Left lung (tissue), 14 donors: ENCODE measurements at places on chromosomes 6 and 20. TPM values are rescaled to one million over a fixed set of nuclear protein-coding genes. Genes with fewer than 3 reads are reported as not detected.

DNA sequence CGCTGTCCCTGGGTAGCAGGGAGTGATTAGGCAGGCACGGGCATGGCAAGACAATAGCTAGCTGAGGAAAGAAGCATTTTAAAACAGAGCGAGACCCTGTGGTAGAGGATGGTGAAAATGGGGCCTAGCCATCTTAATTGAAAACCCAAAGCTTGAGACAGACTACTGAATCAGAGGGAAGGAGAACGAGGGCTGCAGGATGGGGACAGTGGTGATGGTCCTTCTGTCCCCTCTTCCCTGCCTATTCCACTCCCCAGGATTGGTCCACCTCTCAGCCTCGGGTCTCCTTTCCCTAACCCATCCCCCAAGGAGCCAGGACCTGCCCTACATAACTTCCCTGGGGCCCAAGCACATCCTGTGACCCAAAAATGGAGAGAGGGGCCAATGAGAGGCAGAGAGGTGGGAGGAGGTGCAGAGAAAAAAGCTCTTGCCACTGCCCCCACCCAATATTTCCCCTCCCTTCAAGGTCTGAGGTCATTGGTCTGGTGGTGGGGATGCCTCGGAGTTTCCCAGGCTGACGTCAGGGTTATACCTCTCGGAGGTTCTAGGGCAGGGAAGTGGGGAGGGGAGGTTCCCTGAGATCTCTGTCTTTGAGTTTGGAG, 884 bp upstream of the CUTA start:
- DNase-seq, result no peak

DNA sequence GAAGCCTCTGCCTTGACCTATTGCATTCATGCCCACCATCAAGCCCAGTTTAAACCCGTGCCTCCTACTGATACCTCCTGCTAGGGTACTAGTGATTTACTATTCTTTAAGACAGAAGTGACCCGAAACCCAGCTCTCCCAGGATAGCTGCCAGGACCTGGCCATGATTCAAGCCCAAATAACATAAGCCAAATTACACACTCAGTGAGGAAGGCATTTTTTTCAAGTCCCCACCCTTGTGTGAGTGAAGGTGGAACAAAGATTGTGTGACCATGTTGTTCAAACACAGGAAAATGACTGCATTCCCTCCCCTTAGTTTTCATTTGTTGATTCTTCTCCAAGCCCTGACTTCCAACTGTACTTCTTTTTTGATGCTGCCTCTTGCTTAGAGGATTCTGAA, 3.7 kb upstream of the KAT14 start:
- no peak for DNase-seq

DNA sequence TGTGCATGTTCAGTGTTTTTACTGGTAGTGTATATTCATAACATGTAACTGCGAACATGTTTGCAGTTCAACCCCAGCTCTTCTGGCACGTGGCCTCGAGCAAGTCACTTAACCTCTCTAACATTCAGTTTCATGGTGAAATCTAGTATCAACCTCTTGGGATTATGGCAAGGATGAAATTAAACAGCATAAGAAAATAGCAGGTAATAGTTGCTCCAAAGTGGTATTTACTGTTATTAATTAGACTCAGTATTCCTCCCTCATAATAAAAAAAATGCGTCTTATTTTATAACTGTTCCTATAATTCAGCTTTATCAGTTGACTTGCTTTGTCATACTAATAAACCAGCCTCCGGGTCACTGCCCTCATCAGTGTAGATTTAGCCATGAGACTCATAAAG, 15.0 kb downstream of the FAM184A start:
- no peak for DNase-seq

LAMA2 gene
- total RNA-seq, result 91.7 TPM

SLC32A1 gene
- total RNA-seq, result not detected

DNA sequence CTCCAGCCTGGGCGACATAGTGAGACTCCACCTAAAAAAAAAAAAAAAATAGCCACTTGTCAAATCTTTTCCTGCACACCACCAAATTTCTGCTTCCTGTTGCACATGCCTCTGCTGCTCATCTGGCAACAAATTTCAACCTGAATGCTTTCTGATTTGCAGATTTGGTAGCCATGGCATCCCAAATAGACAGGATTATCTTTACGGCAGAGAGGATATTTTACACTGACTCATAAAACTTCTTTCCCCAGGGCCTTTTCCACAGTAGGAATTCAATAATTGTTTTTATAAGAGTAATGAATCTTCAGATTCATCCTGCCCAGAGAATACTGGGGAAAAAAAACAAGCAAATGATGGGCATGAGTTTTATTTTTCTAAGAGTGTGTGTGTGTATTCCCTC, 264.6 kb downstream of the FRK start:
- DNase-seq, result no peak

GRCh38 chr6:116556065-116556464, 2.5 kb downstream of the CALHM4 start:
- DNase-seq, result no peak

LAMA4 gene
- total RNA-seq, result 87.5 TPM

DNA sequence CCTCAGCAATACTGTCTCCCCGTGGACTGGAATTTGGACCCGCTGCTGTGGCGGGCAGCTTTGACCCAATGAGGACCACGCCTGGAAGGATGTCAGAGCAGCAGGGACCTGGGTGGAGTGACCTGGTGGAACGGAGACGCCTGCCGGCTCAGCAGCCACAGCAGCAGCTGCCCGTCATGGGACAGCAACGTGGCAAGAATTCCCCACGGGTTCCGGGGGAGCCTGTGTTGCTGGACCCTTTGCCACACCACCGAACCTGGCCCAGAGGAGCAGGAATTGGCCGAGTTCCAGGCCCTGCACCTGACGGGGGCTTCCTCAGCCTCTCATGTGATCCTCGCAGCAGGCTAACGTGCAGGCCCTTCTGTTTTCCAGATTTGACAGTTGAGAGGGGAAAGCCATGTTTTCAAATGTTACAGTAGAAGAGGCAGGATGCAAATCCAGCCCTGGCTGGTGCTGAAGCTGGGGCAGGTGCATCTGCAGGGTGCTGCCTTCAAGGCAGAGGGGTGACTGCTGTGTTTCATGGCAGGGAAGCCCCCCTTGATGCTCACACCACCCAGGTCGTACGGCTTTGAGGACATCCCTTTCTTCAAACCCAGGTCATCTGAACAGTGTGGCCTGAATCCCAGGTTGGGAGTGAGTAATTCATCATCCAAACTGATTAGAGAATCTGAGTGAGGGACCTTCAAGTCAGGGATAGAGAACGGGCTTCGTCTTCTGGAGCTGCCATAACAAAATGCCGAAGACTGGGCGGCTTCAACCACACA, 93.4 kb downstream of the THBS2 start:
- DNase-seq, result peak; percentile 49

- no peak for DNase-seq
Measured at GRCh38 chr6:131488780-131489179, 84.2 kb upstream of the ARG1 start.

BCAS4 gene
- total RNA-seq, result 2.9 TPM

ADGRF5 gene
- total RNA-seq, result 219 TPM

PLEKHG1 gene
- total RNA-seq, result 27.8 TPM

DNA sequence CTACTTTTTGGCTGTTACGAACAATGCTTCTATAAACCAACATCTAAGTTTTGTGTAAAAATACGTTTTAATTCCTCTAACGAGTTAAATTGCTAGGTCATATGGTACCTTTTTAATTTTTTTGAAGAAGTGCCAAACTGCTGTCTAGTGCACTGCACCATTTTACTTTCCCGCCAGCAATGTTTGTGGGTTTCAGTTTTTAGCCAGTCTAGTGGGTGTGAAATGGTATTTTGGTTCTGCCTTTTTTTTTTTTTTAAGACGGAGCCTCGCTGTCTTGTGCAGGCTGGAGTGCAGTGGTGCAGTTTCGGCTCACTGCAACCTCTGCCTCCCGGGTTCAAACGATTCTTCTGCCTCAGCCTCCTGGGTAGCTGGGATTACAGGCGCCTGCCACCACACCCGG, 34.1 kb upstream of the BAG2 start:
- no peak for DNase-seq

DNA sequence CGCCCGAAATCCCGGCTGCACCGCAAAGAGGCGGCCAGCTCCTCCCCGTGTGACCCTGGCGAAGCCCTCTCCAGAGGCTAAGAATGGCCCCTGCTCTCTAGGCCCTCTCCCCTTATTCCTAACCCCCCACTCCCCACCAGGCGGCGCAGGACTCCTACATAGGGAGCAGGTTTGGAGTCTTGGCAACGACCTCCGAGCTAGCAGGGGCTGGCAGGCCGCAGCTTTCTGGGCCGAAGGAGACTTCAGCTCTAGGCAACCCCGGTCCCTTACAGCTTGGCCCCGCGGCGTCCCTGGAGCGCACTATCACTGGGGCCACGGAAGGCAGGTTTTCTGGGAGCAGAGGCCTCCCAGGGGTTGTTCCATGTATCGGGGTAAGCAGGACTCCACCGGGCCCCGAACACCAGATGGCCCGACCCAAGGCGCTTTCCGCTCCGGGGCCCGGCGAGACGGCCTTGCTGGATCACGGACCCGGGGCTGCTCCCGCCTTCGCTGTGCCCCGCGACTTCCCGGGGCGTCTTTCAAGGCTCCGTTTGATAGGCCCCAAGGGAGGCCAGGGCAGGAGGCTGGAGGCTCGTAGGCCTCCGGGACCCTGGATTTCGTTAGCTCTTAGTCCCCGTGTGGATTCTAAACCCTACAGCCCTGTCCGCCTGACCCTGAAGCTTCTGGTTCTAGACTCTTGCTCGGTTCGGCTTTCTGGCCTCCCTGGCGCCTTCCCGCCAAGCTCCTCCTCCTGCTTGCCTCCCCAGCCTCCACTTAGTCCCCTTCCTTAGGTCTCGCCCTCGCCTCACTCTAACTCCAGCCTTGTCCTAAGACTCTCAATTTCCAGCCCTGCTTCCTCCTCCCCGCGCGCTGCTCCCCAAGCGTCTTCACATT, 1.9 kb downstream of the SLC32A1 start:
- peak; percentile 48 for DNase-seq

- no peak for DNase-seq
Measured at GRCh38 chr6:37047689-37048402, 42.4 kb downstream of the FGD2 start.

GRCh38 chr20:34956041-34956458, 382 bp downstream of the MYH7B start:
- DNase-seq, result no peak

GRCh38 chr6:36244641-36245280, 25.1 kb upstream of the PNPLA1 start:
- no peak for DNase-seq

RNF114 gene
- 63.5 TPM for total RNA-seq

- DNase-seq, result no peak
Measured at GRCh38 chr6:122198922-122199321, 200.5 kb upstream of the HSF2 start.

DNA sequence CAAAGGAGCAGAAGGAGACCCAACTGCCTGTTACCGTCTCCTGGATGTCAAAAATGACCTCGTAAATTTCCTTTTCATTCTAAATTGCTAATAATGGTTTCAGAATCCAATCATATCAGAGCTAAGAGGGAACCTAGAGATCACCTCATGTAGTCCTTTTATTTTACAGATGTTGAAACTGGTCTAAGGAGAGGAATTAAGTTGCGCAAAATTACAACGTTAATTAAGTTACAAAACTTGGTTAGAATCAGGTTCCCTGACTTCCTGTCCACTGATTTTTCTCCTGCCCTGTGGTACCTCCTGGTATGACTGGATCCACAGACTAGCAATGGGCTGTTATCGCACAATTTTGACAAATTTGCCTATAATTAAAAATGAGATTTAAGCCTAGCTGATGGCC, 9.0 kb upstream of the STK38 start:
- no peak for DNase-seq

CCN6 gene
- not detected for total RNA-seq

GRCh38 chr6:147648916-147649315, 140.4 kb downstream of the SAMD5 start:
- DNase-seq, result no peak

GRCh38 chr6:70231311-70231710, 71.6 kb downstream of the COL9A1 start:
- DNase-seq, result no peak

GABRR1 gene
- not detected for total RNA-seq

GRCh38 chr6:159267165-159267564, 98.0 kb downstream of the FNDC1 start:
- peak; percentile 48 for DNase-seq
